ENCODE measurements at places on chromosomes 1 and 21. TPM values are rescaled to one million over a fixed set of nuclear protein-coding genes. Genes with fewer than 3 reads are reported as not detected.

- no peaks in the 10 kb centered on the region for H3K27me3 ChIP-seq
- no peak for DNase-seq
- no peak overlapping the region for H3K4me3 ChIP-seq
- H3K27ac ChIP-seq = peak overlapping the region; percentile 80
Observed at GRCh38 chr1:51663105-51663504, 46.2 kb downstream of the OSBPL9 start.

- DNase-seq = no peak
- H3K27ac ChIP-seq = no peak overlapping the region
- no peaks in the 10 kb centered on the region for H3K4me1 ChIP-seq
- no peak overlapping the region for H3K4me3 ChIP-seq
- H3K27me3 ChIP-seq = no peaks in the 10 kb centered on the region
Observed at GRCh38 chr1:175019524-175019923, 3.7 kb downstream of the MRPS14 start.

- no peak overlapping the region for H3K27ac ChIP-seq
- no peaks in the 10 kb centered on the region for H3K4me1 ChIP-seq
- no peaks in the 10 kb centered on the region for H3K36me3 ChIP-seq
- no peak overlapping the region for H3K4me3 ChIP-seq
- H3K27me3 ChIP-seq = no peaks in the 10 kb centered on the region
- no peak for DNase-seq
Observed at GRCh38 chr21:29233611-29234540, 64.8 kb upstream of the BACH1 start.

DNA sequence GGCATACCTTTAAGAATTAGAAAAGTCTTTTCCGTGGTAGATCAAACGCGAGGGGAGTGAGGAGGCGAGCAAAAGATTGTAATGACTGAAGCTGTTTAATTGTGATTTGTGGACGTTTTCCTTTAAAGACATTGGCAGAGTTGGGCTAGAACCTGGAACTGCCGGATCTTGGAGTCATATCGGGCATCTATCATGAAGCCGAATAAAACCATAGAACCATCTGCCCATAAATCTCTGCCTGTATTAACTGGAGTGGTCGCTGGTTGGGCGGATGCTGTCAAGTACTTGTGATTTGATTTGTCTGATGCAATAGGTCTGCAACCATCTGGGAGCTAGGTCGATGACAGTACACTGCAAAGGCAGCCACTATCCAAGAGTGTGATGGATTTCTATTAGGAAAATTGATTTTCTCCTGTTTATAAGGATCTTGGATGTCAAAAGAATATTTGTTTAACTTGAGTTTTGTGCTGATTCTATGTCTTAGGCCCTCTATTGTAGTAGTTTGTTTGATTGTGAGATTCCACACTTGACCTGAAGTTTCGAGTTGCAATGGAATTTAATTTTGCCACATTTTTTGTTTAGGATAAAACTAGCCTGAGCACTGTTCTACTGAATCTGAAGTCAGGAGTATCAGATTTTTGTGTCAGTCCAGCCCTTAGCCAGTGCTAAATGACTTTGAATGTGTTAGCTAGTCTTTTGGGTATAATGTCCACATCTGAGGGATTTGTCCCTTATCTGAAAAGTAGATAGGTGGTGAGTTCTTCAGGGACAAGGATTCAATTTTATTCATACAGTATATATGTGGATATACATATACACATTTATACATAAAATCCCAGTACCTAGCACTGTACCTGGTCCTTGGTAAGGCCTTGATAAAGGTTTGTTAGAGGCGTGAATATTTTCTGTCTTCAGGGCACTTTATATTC, 1.2 kb downstream of the SARS1 start:
- peak overlapping the region; percentile 87 for H3K27ac ChIP-seq
- H3K36me3 ChIP-seq = no peaks in the 10 kb centered on the region
- peak overlapping the region; percentile 82 for H3K4me3 ChIP-seq
- H3K27me3 ChIP-seq = no peaks in the 10 kb centered on the region
- DNase-seq = no peak

GRCh38 chr1:143672983-143673382, 298.8 kb downstream of the FAM72C start:
- no peaks in the 10 kb centered on the region for H3K4me1 ChIP-seq
- H3K27ac ChIP-seq = no peak overlapping the region
- no peak for DNase-seq
- no peaks in the 10 kb centered on the region for H3K36me3 ChIP-seq
- no peak overlapping the region for H3K4me3 ChIP-seq

DNA sequence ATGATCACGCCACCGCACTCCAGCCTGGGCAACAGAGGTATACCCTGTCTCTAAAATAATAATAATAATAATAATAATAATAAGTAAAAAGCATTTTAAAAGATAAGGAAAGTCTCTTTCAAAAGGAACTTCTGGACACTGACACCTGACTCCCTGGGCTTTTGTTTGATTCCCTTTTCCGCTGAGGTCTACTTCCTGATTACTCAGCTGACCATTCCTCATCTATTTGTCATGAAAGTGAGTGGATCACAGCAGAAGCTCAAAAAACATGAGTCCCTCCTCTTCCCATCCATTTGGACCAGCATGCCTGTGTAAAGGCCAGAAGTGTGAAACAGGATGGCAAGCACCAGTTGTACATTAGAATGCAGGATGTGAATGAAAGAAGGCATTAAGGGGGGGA, 61.1 kb upstream of the FBXO28 start:
- H3K27ac ChIP-seq = no peak overlapping the region
- no peaks in the 10 kb centered on the region for H3K36me3 ChIP-seq
- H3K4me1 ChIP-seq = peaks cover 2% of the 10 kb centered on the region

DNA sequence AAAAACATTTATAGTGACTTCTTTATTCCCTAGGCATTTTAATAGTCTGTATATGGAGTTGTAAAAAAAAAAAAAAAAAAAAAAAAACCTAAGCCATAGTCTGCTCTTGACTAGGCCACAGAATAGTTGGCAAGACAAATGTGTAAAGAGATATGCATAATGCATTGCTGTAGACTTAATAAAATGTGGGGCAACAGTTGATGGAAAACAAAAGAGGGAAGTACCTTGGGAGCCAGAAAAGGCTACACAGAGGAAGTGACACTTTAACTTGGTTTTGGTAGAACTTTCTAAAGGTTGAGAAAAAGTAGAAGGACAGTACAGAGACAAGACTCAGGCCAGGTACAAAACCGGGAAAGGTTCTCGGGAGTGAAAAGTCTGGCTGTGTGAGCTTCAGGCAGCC, 802.9 kb upstream of the ADAMTS5 start:
- no peak for DNase-seq
- no peak overlapping the region for H3K4me3 ChIP-seq
- H3K4me1 ChIP-seq = no peaks in the 10 kb centered on the region
- H3K36me3 ChIP-seq = no peaks in the 10 kb centered on the region
- H3K27me3 ChIP-seq = no peaks in the 10 kb centered on the region
- no peak overlapping the region for H3K27ac ChIP-seq

GRCh38 chr1:24913274-24913604, 16.8 kb downstream of the RUNX3 start:
- peak overlapping the region; percentile 0 for H3K27ac ChIP-seq
- no peaks in the 10 kb centered on the region for H3K4me1 ChIP-seq
- no peak overlapping the region for H3K4me3 ChIP-seq
- H3K36me3 ChIP-seq = no peaks in the 10 kb centered on the region
- DNase-seq = no peak

DNA sequence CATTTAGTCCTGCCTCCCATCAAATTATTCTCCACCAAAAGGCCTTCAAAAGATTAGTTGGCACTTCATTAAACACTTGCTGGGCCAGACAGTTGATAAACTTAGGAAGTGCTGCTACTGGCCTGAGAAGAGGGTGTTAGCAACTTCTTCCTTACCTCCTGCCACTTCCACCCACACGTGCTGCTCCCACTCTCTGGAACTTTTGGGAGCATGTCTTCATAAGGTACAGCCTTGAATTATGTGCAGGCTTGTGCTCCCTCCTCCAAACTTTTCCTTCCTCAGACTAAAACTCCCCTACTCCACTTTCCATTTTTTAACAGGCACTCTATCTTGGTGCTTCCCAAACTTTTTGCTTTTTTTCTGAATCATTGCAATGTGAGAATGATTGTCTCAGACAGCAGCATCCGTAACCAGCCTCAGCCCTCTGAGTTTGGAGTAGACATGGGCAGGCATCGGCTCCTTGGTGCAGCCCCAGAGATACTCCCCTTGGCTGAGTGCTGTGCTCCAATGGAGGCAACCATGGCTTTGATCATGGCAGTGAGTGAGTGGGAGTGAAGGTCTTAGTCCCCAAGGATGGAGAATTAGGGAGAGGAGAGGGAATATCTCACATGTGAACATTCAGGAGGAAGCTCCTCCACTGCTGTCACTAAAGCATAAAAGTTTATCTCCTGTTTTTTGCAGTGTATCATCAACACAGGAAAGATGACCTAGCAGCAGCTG, 8.7 kb upstream of the LELP1 start:
- no peak overlapping the region for H3K4me3 ChIP-seq
- no peaks in the 10 kb centered on the region for H3K4me1 ChIP-seq
- no peak overlapping the region for H3K27ac ChIP-seq
- DNase-seq = no peak

GRCh38 chr1:30249446-30250337, 473.7 kb downstream of the MATN1 start:
- H3K4me3 ChIP-seq = no peak overlapping the region
- H3K27ac ChIP-seq = no peak overlapping the region
- no peaks in the 10 kb centered on the region for H3K4me1 ChIP-seq

Gene LGR6
- total RNA-seq = 26.0 TPM

Gene EPHX1
- total RNA-seq = 127 TPM

Gene CD2
- not detected for total RNA-seq

Data from ascending aorta (tissue), 2 donors.